Stimulated activated CD8-positive, alpha-beta memory T cell treated with anti-CD3 and anti-CD28 coated beads, Interleukin-7, amount 100 ng/mL, for 4 hours (primary cell): ENCODE measurements at places on chromosomes 6 and 20.

DNA sequence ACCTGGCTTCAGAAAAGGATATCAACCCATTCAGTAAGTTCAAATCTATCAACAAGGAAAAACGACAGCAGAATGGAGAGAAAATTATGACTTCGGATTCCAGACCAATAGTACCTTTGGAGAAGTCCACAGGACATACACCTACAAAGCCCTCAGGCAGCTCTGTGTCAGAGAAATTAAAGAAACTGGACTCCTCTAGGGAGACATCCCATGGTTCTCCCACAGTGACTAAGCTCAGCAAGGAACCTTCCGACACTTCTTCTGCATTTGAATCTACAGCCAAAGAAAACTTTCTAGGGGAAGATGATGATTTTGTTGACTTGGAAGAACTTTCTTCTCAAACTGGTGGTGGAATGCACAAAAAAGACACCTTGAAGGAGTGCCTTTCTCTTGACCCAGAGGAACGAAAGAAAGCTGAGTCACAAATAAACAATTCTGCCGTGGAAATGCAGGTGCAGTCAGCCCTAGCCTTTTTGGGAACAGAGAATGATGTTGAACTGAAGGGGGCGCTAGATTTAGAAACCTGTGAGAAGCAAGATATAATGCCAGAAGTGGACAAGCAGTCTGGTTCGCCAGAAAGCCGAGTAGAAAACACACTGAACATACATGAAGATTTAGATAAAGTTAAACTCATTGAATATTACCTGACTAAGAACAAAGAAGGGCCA lies 67.4 kb upstream of the HINT3 start:
- DNase-seq: no peak

DNA sequence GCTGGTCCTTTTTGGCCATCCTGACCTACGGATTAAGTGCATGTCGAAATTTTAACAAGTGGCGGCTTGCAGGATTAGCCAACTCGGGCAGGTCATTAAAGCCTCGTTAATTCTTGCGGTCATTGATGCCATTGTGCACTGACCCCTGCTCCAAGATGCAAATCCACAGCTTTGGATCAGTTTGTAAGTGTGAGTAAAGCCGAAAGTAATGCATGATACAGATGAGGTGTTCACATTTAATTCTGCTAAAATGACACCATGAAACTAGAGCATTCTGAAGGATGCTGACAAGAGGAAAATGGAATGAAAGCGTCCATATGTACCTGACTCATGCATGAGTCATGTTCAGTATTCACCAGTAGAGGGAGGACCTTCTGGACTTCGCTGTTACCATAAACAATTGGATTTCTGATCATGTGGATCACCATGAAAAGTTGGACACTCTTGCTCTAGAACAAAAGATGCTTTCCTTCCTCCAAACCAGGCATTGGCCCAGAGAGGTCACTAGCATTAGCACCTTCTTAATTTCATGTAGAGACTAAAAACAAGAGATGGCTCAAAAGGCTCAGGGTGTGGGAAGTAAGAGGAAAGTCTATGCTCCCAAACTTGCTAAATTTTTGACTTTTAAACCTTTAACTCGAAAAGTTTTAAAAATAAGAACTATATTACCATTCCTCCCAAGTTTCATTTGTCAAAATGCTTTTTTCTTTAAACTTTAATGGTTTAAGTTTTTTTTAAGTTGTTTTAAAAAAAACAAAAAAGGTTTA lies 48.0 kb downstream of the MUC22 start:
- DNase-seq: no peak

- no peak for DNase-seq
Measured at GRCh38 chr6:40172272-40172671, 238.0 kb upstream of the MOCS1 start.

DNA sequence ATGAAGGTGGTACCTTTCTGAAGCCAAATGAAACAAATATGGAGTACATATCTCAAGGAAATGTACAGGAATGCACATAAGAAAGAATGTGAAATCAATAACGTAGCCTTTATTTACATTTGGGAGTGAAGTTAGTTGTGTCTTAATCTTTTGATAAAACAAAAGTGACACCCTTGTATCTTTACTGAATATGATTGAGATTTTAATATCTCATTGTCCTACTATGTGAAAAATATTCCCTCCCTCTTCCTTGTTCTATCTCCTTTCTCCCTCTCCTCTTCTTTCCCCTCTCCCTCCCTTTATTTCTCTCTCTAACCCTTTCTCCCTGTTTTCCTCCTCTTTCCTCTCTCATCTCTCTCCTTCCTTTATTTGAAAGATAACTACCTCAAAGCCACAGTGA lies 89.1 kb downstream of the PTCHD4 start:
- DNase-seq: no peak

- DNase-seq: no peak
Measured at GRCh38 chr20:38536310-38536709, 44.7 kb upstream of the ADIG start.

- DNase-seq: no peak
Measured at GRCh38 chr6:134389129-134389528, 71.2 kb upstream of the SGK1 start.
